ENCODE measurements at places on chromosomes 1 and 21.

DNA sequence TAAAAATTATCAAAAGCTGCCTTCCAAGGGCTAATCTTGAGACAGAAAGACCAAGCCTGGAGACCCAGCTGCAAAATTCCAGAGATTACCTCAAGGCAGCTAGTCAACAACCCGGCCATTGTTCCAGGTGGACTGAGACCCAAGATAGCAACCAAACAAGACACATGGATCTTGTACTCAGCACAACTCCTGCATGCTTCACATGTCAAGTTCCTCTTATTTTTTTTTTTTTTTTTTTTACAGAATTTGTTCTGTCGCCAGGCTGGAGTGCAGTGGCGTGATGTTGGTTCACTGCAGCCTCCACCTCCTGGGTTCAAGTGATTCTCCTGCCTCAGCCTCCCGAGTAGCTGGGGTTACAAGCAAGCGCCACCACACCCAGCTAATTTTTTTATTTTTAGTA lies 40.1 kb downstream of the CD2 start:
- no peak for DNase-seq

DNA sequence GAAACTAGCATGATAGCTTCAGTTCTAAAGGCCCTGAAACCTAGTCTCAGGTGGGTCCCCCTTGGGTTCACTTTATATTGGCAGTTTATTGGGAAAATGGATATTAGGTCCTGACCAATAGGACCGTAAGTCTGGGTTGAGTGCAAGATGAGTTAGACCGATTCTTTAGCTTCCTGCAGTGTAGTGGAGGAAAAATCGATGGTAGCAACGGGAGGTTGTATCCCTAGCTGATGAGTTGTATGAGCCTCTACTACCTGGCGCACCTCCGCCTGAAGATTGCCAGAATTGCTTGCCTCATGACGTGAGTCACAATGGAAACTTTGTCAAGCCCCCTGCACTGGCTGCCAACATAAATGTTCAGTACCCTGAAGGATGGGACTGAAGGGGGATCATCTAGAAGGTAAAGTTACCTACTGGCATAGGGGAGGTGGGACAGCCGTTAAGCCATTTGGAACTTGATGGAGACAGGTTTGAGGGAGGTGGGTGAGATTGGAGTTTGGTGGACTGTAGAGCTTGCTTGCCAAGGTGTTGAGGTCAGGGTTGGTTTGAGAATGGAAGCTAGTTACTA lies 3.9 kb downstream of the RCC1 start:
- no peak for DNase-seq

DNA sequence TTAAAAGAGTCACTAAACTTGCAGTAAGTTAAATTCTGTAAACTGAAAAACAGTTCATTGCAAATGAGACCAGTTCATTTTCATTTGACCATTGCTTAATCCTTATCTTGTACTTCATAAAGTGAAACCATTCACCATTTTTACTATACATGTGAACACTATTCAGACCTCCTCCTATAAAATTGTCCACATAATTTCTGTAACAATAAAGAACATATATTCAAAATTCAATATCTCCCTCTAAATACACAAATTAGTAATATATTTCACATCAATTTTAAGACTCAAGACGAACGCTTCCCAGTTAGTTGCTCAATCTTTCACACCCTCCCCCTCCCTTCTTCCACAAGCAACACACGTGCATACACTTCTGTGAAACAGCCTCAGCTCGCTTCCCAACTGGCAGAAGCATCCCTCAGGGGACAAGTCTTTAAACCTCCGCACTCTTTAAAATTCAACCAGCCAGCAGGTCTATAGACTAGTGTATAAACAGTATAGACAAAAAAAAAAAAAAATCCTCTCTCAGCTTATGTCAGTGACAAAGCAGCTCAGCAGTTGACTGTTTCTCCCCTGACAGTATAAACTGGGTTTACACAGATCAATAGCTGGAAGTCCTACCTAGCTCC lies 99.6 kb downstream of the DENND1B start:
- no peak for DNase-seq

- no peak for DNase-seq
Measured at GRCh38 chr1:202860744-202861419, 28.1 kb downstream of the RABIF start.

DNA sequence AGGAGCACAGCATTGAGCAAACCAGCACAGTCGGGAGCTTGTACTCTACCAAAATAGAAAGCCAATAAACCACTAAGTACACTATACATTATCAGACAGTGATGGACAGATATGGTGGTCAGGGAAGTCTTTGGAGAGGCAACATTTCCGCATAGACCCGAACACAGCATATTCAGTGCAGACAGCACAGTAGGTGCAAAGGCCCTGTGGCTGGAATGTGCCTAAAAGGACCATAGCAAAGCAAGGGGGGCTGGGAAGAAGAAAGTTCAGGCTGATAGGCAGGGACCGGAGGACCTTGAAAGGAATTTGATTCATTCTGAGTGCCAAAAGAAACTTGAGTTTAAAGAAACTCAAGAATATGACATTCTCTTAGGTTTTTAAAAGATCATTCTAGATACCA lies 92.0 kb upstream of the GALNT2 start:
- no peak for DNase-seq

GRCh38 chr1:236090741-236091147 lies 25.9 kb upstream of the NID1 start:
- DNase-seq, result no peak

- no peak for DNase-seq
Measured at GRCh38 chr1:232149287-232150201, 480.4 kb downstream of the SIPA1L2 start.

- no peak for DNase-seq
Measured at GRCh38 chr1:201816309-201816854, 12.6 kb upstream of the IPO9 start.

GRCh38 chr1:178899402-178899801 lies 28.5 kb upstream of the ANGPTL1 start:
- DNase-seq, result no peak

GRCh38 chr1:225919906-225920305 lies 4.1 kb downstream of the PYCR2 start:
- DNase-seq, result no peak
